PC-9 (cell line): ENCODE measurements at places on chromosomes 3 and 15. TPM values are rescaled to one million over a fixed set of nuclear protein-coding genes. Genes with fewer than 3 reads are reported as not detected.

The DUOXA1 gene
- 0.33 and 0.75 TPM in 2 replicates for total RNA-seq

DNA sequence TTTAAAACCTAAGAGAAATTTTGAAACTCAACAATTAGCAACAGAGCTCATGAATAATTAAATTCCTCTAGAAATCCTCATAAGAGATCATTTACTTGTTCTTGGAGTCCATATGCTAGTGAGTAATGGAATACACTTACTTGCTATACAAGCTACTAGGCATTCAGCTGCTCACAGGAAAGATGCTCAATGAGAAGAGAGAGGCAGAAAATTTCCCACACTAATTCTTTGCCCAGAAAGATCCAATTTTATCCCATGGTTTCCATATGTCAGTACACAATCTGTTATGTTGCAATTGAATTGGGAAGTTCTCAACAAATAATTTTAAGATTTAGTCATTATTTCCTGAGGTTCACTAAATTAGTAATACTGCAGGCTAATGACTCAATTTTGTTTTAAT is 310.4 kb downstream of the RYR3 start:
- H3K4me3 ChIP-seq, result no peak overlapping the region
- no peak for DNase-seq
- no peaks in the 10 kb centered on the region for H3K4me1 ChIP-seq
- no peak overlapping the region for H3K27ac ChIP-seq

The GOLGA6L7 gene
- not detected in 2 replicates for total RNA-seq

The ARHGEF26 gene
- 7.9 and 10.0 TPM in 2 replicates for total RNA-seq

DNA sequence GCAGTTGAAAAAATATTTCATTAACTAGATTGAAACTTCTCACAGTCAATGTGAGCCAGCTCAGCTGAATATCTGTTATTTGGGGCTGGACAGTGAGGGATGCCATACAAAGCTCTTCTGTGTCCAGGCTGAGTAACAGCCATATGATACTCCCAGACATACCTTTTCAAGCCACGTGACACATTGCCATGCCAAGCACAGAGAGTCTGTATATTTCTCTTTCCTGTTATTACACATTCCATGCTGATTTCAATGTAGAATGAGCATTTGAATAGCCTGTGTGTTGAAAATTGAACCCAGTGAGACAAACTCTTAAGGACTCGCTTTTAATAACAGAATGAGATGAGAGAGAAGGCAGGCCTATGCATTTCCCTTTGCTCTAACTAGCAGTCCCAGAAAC is 334.7 kb upstream of the RASGRP1 start:
- H3K27me3 ChIP-seq, result no peaks in the 10 kb centered on the region
- H3K4me3 ChIP-seq, result no peak overlapping the region
- no peaks in the 10 kb centered on the region for H3K36me3 ChIP-seq
- H3K27ac ChIP-seq, result no peak overlapping the region

The STARD5 gene
- 0.41 and 0.80 TPM in 2 replicates for total RNA-seq

The KNG1 gene
- not detected in 2 replicates for total RNA-seq

GRCh38 chr15:29749365-29750086 is 72.7 kb downstream of the TJP1 start:
- H3K36me3 ChIP-seq, result no peaks in the 10 kb centered on the region; the same call in 1 of the 2 replicates
- DNase-seq, result no peak
- no peak overlapping the region for H3K4me3 ChIP-seq
- H3K27ac ChIP-seq, result no peak overlapping the region
- no peaks in the 10 kb centered on the region for H3K27me3 ChIP-seq

GRCh38 chr15:94584833-94585244 is 353.5 kb downstream of the MCTP2 start:
- H3K4me3 ChIP-seq, result no peak overlapping the region
- H3K27ac ChIP-seq, result no peak overlapping the region
- H3K27me3 ChIP-seq, result peaks cover 66% of the 10 kb centered on the region

DNA sequence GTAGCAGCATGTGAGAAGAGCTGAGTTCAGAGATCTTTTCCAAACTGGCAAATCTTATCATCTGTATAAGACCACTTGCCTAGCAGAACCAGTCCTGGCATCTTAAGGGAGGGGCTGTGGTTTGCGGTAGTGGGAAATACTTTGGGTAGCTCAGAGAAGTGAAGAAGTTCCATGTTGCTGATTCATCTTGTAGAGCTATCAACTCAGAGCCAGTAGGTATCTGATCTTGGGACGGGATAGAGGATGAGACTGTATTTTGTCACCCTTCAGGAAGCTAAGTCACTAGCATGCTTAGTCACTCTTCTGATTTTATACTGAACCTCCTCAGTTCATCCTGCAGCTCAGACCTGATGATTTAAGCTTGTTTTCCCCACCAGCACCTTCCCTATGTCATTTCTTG is 211.4 kb downstream of the NR1D2 start:
- peak overlapping the region; percentile 63 for H3K27ac ChIP-seq
- peak; percentile 89 for DNase-seq
- H3K4me1 ChIP-seq, result peaks cover 46% of the 10 kb centered on the region
- no peaks in the 10 kb centered on the region for H3K36me3 ChIP-seq

DNA sequence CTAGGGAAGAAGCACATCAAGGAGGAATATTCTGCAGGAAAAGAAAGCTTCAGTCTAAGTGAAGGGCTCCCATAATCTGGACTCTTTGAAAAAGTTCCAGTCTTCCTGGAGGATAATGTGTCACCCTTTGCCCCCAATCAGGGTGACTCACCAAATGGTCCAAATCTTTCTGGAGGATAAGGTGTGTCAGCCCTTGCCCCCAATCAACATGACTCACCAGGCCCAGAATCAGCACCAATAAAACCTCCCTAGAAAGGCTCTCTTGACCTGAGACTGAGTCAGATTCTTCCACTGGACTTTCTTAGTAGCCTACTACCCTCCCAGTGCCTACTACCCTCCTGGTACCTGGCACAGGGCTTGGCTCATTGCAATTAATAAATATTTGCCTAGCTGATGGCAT is 9.5 kb upstream of the ARL14 start:
- peak overlapping the region; percentile 67 for H3K27ac ChIP-seq
- H3K36me3 ChIP-seq, result no peaks in the 10 kb centered on the region
- H3K4me1 ChIP-seq, result peaks cover 38% of the 10 kb centered on the region
- DNase-seq, result peak; percentile 94
- no peaks in the 10 kb centered on the region for H3K27me3 ChIP-seq

DNA sequence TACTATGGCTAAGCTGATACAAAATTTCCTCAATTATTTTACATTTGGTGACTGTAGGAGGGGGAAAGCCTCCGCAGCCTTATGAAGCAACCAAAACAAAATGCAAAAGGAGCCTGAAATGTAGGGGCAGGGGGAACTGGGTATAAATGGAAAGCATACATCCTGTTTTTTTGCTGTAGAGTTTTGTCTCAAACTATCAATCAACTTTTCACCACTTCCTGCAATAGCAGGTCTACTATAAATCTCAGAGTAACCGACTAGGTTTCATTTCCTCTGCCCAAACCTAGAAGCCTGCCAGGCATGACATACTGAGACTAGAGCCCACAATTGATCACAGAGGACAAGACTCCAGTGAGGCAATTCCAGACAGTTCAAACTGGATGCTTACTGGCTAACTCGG is 91.3 kb downstream of the SHQ1 start:
- no peak overlapping the region for H3K27ac ChIP-seq
- no peaks in the 10 kb centered on the region for H3K36me3 ChIP-seq
- H3K27me3 ChIP-seq, result no peaks in the 10 kb centered on the region
- H3K4me3 ChIP-seq, result no peak overlapping the region

DNA sequence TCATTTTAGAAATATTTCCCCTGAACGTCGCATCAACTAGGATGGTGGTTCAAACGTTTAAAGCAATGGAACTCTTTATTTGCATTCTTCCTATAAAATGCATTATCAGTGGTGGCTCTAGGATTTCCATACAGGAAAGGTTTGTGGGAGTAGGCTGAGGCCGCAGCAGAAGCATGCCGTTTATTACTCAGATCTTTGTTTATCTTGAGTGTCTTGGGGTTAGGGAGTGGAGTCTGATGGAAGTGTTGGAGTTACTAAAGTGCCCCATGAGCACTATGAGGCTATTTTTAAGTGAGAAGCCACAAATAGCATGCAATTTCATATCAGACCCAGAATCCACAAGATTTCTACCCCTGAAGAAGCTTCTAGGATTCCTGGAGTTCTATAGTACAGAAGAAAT is 26.2 kb downstream of the ATOSA start:
- no peaks in the 10 kb centered on the region for H3K27me3 ChIP-seq
- peaks cover 13% of the 10 kb centered on the region for H3K4me1 ChIP-seq
- H3K27ac ChIP-seq, result peak overlapping the region; percentile 31
- no peak for DNase-seq

The ARL13B gene
- total RNA-seq, result 17.8 and 20.2 TPM in 2 replicates

The SHISA5 gene
- total RNA-seq, result 133 and 141 TPM in 2 replicates

DNA sequence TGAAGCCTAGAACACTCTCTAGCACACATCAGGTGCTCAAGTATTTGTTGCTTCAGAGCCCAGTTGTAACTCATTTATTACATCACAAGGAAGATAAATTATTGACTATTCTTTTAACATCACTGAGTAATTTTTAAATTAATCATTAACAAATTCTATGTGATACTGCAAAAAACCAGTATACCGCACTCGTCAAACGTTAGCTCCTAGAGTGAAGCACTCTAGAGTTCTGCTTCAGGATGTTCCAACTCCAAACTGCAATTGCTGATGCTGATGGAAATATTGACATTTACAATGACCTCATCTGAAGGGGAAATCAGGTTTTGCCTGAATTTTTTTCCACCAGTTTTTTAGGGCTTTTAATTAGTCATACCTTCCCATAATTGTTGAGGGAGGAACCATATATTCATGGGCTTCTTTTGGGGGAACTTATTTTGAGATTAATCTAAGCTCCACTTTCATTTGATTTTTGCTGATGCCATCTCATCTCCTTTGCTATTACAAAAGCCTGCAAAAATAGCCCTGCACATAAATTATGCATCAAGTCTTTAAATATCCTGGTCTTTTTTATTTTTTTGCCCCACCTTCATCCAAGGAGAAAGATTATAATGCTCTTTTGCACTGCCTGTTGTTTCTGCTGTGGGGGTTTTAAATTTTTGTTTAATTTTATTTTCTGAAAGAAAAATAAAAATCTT is 123.0 kb upstream of the STAC start:
- no peaks in the 10 kb centered on the region for H3K36me3 ChIP-seq
- H3K4me3 ChIP-seq, result no peak overlapping the region
- DNase-seq, result no peak
- H3K27ac ChIP-seq, result no peak overlapping the region
- no peaks in the 10 kb centered on the region for H3K27me3 ChIP-seq

DNA sequence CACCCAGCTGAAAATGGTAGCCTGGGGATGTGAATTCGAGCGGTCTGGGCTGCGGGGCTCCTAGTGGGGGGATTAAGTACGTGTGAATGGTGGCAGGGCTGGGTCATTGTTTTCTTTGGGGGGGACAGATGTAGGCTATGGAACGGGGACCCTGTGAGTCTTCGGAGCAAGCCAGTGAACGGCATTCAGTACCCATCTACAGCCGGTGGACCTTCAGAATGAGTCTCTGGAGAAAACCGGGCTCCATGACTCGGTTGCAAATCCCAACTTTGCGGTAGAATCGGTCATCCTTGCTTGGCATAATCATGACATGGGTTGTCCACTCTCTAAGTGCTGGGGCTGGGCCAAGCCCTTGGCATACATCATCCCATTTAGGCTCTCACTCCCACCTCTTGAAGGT is 7.2 kb upstream of the EOMES start:
- DNase-seq, result no peak
- H3K4me1 ChIP-seq, result no peaks in the 10 kb centered on the region
- peaks cover 8% of the 10 kb centered on the region; the same call in 1 of the 2 replicates for H3K27me3 ChIP-seq

- H3K36me3 ChIP-seq, result no peaks in the 10 kb centered on the region
- no peaks in the 10 kb centered on the region for H3K4me1 ChIP-seq
- DNase-seq, result no peak
- H3K4me3 ChIP-seq, result no peak overlapping the region
Measured at GRCh38 chr3:128309026-128309425, 155.7 kb downstream of the EEFSEC start.

DNA sequence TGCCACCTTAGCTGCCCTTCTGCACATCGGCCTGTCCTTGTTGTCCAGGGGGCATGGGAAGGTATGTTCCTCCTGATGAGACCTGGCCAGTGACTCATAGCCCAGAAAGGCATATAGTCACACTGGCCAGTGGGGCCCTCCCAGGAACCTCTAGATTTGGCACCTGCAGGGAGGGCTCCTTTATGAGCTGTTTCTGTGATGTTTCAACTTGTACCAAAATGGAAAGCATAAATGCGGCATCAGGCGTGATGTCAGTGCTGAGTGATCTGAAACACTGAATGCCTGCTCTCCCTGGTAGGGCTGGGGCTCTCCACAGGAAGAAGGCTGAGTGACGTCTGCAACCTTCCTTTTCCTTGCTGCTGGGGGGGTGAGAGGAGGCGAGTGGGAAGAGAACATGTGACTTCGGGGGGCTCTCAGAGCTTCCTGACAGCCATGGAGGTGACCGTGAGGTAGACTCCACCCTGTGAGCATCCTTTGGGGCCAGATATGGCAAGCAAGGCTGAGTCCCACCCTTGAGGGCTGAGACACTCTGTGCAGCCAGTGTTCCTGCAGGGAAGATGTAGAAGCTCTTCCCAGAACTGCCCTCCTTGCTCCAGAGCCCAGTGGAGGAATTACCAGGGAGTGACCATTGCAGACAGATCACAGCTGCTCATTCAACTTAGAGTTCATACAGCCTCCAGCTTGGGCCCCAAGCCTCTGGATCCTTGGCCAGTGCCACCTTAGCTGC is 37.1 kb upstream of the APEH start:
- DNase-seq, result peak; percentile 70
- no peak overlapping the region for H3K27ac ChIP-seq
- no peak overlapping the region for H3K4me3 ChIP-seq
- no peaks in the 10 kb centered on the region for H3K36me3 ChIP-seq

The SEMA3G gene
- 1.3 and 1.4 TPM in 2 replicates for total RNA-seq

DNA sequence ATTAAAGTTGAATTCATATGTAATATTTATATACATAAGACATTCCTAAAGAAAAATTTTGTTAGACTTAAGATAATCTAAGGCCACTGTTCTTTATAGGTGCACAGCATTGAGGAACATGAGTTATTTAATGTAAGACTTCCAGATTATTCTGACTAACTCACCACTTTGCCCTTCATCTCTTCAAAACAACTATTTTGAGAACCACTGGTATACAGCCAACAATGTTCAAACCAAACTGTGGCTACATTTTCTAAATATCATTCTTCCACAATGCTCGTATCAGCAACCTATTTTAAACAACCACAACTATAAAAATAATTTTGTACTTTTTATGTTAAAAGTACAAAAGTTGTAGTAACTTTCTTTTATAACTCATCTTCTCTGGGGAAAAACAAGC is 199.8 kb upstream of the ALCAM start:
- no peak for DNase-seq
- no peak overlapping the region for H3K27ac ChIP-seq

DNA sequence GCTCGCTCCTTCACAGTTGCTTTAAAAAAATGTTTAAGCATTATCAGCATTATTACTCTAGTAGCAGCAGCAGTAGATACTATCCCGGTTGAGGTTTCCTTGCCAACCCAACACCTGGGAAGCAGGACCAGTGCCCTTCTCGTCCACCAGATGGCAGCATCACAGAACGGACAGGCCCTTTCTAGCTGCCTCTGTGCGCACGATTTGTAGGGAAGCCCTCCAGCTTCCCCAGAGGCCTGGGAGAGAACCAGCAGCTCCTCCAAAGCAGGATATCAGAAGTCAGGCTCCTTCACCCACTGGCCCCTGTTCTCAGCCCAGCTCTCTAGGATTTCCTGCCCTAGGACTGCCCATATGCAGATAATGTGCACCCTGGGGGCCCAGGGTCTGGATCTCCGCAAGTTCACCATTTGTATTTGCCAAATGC is 16.8 kb upstream of the ESYT3 start:
- no peaks in the 10 kb centered on the region for H3K36me3 ChIP-seq
- H3K27ac ChIP-seq, result no peak overlapping the region
- no peak overlapping the region for H3K4me3 ChIP-seq

- no peaks in the 10 kb centered on the region for H3K4me1 ChIP-seq
- no peak overlapping the region for H3K27ac ChIP-seq
- H3K27me3 ChIP-seq, result no peaks in the 10 kb centered on the region
- no peaks in the 10 kb centered on the region for H3K36me3 ChIP-seq
- DNase-seq, result no peak
Measured at GRCh38 chr15:41695750-41696436, 35.7 kb downstream of the MGA start.
